ENCODE measurements at places on chromosomes 6 and 20.

DNA sequence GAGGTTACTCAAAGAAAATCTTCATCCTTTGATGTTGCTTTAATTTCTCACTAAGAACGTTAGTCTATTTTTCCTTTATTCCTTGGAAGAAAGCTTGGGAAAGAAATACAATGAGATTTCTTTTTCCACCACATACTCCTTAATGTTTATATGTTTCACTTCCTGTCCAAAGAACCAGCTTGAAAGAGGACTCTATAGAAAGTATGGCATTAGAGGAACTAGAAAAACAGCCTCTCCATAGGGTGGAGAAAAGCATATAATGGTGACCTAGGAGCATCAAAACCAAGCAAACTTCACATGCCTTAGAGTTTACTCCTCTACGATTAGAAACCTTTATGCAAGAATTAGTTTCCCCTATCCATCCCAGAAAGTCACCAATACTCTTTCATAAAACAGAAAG is 131.1 kb downstream of the OPRM1 start:
- no peak for DNase-seq

DNA sequence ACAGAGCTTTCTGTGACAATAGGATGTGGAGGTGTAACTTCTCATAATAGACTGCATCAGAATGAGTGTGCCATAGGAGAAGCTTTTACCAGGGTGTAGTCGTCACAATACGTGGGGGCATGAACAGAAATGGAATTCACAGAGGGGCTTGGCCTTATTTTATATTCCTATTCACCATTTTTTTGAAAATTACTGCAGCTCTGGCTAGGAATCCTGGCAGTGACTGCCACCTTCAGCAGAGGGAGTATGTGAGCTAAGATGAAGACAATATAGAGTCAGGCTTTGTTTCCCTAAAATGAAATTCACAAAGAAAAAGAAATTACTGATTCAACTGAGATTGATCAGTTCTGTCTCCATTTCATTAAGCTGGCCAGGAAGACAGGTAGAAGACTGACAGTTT is 13.9 kb downstream of the TOMM6 start:
- no peak for DNase-seq

DNA sequence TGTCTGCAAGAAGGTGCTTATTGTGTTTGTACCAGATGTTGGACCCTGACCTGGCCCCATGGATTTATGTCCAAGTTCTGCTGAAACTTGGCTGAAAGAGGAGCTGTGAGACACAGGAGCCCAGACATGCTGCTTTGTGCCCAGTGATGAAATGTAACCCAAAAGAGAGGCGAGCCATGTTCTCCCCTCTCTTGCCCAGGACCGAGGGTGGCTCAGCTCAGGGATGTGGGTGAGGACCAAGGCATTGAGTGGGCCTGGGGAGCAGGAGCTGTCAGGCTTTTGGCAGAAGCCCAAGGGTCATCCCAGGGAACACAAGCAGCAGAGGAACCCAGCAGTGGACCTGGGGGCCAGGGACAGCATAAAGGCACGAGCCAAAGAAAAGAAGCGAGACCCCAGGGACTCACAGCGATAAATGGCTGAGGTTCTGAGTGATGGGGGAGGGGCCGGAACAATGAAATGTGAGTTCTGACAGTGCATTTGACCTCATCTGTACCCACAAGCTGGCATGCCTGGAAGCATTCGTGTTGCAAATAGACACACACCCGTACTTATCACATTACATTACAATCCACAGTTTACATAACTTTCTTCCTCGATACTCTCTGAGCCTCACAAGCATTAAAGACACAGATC is 363.4 kb upstream of the JARID2 start:
- no peak for DNase-seq

DNA sequence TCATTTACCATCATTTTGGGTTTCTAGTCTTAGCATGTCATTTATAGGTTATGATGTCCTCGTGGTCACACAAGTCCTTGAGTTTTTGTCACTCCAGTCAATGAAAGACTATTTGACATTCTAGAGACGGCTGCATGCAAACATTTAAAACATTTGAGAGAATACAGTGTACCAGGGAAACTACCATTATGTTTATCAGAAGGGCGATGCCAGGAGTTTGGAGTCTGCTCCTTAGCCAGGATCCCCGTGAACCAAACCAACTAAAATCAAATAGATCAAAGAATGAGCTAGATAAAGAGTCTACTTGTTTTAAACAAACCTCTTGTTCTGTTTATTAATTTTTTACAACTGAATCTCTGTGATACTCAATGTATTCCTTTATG is 122.6 kb downstream of the OLIG3 start:
- DNase-seq = no peak

DNA sequence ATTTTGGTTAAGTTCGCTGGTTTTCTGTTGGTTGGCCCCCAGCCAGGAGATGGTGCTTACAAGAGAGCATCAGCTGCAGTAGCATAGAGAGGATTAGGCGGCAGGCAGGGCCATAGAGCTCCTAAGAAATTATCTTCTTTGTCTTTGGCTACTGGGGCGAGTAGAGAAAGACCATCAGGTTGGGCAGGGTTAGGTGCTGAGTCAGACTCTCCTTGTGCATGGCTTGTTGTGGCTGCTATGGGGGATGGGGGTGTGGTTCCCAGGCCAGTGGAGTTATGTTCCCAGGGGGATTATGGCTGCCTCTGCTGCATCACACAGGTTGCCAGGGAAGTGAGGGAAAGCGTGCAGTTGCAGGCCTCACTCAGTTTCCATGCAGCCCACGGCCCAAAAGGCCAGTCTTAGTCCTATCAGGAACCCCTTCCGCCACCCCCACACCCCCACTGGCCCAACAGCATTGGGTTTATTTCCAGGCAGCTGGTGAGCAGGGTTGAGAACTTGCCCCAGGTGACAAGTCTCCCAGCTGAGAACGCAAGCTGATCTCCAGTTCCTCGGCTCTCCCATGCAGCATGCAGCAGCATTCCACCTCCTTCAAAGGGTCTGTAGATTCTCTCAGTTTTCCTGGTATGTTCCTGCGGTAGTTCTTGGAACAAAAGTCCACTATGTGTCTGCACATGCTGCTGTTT is 243.7 kb downstream of the UTRN start:
- DNase-seq = no peak

DNA sequence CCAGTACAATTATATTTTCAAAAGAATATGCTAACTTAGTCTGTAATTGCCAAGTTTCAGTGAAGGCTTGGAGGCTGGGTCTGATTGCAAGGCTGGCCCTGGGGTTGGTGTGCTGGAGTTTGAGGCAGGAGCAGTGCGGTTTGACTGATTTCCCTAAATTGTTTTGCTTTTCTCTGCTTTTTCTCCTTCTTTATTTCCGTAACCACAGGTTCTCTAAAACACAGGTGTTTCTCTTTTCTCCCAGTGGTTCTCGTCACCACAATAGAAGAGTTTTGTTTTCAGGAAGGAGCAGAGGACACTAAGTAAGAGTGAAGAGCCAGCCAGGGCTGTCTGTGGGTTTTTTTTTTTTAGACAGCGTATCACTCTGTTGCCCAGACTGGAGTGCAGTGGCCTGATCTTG is 8.2 kb upstream of the SNX9 start:
- DNase-seq = no peak

GRCh38 chr20:39954621-39955020 is 734.4 kb downstream of the MAFB start:
- no peak for DNase-seq
